RKO (cell line): ENCODE measurements at places on chromosomes 7 and 10.
A peak's percentile ranks its signal among the peaks of the same experiment; 100 is the strongest.

DNA sequence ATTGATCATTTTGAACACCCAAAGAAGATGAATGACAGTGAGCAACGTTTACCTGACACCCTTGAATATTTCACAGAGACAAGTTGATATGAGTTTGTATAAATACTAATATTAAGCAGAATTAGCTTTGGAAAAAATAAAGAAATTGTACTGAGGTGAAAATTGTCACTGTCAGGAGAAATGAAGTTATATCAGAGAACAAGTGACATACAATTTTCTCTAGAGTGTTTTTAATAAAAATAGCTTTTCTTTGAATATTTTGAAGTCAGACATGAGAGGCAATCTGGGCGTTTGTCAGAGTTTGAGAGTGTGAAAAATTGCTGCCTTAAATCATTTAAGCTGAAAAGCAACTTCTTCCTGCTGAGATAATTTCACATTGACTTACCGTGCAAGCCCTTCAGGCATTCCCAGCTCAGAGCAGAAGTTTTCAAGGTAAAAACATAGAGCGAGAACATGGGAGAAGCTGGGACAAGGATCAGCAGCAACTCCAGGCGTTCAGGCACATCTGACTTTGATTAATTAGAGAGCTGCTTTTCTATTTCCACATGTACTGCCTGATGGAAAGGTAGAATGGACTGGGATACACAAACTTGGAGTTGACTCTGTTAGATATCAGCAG lies 535.9 kb downstream of the TFEC start:
- DNase-seq, result no peak

- DNase-seq, result no peak
These were observed 73.4 kb downstream of the ABI1 start for GRCh38 chr10:26787362-26787761.

DNA sequence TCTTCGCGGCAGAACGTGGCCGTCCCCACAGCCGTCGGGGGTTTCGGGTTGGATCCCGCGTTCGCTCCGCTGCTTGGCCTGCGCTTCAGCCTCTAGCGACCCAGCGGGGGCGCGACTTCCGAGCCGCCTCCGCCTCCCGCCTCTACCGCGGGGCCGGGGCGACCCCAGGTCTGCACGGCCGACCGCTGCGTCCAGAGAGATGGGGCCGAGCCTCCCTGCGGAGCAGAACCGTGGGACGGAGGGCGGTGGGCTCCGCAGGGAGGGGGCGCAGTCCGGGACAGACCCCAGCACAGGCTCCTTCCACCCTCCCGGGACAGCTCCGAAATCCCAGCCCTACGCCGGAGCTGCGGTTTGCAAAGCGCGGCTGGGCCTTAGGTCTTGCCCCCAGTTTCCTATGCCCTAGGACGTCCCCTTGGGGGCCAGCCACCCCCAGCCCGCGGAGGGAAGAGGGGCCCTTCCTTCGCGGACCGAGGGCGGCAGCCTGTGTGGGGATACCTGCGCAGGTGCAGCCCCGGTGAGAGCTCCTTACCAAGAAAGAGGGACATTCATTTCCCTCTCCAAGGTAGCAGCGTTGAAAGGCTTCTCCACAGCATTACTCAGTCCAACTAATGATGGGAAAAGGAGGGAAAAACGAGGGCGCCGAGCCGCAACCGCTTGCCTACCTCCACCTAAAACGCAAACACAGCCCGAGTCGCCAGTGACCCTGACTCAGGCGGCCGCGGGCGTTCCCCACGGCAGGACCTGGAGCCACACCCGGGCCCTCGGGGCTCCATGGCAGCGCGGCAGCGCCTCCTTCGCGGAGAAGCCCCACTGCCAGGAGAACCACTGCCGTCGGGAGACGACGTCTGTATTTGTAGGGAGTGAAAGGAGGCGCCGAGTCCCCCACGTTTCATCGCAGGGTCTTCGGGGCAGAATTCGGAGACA lies 115.7 kb downstream of the BMS1 start:
- no peak for DNase-seq

DNA sequence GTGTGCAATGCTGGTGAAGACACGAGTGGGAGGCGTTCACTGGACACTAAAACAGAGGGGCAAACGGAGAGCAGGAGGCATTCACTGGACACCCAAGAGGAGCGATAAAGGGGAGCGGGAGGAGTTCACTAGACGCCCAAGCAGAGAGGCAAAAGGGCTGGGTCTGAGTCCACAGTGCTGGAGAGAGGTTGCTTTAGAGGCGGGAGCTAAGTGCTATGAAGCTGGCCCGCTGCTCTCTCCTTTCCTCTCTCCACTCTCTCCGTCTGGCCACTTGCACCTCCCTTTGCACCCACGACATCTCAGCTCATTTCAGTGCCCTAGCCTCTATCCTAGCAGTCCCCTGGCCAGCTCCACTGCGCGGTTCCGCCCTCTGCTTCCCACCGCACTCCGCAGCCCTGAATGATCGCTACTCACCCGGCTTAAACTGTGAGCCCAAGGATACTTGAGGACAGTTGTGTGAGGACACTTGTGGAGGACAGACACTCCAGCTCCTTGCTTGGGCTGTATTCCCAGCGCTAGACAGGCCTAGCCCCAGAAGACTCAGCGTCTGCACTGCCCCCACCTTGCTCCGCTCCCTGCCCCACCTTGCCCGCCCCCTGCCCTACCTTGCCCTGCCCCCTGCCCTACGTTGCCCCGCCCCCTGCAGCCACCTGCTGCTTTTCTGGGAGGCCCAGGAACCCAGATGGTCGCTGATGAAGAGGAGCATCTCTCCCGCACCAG lies 78.8 kb upstream of the CPXM2 start:
- no peak for DNase-seq

- DNase-seq, result peak; percentile 65
These were observed 13.1 kb upstream of the ARPC1A start for GRCh38 chr7:99312316-99313203.

DNA sequence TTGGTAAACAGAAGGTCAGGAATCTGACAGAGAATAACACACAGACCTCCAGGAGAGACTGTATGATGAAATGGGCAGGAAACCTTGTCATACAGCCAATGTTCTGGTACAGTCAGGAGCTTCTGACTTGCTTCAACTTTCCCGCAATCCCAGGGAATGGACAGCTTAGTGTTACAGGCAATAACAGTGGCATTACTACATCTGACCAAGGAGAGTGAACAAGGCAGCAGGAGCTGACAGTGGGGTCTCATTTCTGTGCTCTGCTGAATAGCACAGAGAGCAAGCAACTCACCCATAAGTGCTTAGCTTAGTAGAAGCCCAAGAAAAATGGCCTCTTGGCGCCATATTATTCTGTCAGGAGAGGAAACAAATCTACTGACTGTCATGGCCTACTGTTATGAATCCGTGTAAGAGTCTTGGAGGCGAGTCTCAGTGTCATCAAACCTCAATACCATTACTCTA lies 186.2 kb upstream of the MTPN start:
- DNase-seq, result no peak

DNA sequence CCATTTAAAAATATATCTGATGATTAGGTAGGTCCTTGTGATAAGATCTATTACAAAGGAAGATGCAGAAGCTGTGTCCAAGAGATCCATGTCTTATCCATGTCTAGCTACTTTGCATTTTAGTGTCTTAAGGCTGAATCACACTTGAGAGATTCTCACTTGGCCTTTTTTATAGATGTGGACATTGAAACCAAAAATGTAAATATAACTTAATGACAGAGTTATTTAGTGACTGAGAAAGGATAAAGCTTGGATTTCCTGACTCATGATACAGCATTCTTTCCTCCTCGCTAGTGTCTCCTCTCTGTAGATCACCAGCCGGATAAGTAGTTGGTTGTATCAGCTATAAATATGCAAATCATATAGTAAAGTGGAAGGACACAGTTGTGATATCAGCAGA lies 23.3 kb downstream of the INHBA start:
- no peak for DNase-seq

- no peak for DNase-seq
These were observed 17.8 kb upstream of the ERCC6 start for GRCh38 chr10:49556723-49557122.

- DNase-seq, result peak; percentile 67
These were observed 88.7 kb upstream of the ZWINT start for GRCh38 chr10:56449770-56450169.

DNA sequence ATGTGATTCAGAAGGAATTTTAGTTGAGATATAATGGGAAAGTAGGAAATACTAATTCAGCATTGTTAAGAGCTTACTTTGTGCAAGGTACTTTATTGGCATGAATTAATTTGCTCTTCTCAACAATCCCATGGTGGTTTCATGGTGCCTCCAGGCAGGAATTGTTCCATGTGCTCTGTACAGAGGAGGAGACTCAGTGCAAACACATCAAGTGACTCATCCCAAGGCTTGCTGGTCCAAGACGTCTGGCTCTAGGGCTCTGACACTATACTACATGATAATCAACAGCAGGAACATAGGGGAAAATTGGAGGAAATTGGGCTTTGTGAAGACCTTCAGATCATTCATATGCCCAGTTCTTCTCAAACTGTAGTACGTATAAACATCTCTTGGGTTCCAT lies 66.5 kb upstream of the PRKG1 start:
- DNase-seq, result peak; percentile 13

DNA sequence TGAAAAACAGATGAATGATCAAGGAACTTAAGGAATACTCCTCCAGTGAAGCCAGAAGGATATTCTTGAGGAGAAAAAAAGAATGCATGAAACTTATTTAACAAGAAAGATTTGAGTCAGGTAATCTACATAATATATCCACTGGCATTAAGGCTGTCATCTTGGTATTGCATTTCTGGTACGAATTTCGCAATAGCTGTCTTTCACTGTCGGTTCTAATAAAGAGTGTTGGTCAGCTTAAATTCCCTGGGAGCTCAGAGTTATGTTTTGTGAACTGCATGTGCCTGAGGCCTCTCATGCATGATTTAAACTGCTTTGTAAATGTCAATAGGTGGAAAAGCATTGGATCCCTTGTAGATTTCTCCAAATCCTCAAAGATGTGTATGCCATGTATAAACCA lies 565.3 kb upstream of the GALNT17 start:
- no peak for DNase-seq

DNA sequence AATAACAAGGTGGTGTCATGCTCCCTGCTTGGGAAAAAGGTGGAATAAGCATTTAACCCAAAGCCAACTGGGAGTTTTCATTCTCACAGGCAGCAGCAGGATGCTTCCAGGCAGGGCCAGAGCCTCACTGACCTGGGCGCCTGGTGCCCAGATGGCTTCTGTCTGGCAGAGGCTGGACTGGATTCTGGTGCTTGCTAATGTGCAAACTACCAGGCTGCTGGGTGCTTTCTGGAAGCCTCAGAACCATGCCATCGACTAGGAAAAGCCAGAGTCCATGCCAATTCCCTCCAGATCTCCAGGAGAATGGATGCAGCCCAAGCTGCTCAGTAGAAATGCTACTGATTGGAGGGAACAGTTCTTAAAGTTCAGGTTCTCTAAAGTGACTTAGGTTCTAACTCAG lies 36.2 kb downstream of the VIPR2 start:
- no peak for DNase-seq

- no peak for DNase-seq
These were observed 425.7 kb upstream of the SEMA3D start for GRCh38 chr7:85612514-85612913.

DNA sequence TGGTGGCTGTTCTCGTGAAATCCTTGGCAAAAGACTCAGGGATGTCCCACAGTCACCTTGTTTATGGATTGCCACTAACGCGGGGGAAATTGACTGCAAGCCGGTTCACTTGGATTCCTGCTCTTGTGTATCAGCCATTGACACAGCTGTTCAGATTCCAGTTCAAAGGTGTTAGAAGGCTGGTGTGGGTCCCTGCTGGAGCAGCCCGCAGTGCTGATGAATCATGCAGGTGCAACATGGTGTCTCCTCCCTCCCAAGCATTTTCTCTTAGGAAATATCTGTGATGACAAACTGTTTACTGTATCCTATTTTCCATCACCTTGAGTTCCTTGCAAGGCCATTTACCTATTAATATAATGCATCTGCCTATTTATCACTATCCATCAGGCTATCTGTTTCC lies 170.1 kb downstream of the GATA3 start:
- DNase-seq, result no peak

GRCh38 chr10:129495698-129496097 lies 28.7 kb downstream of the MGMT start:
- no peak for DNase-seq

GRCh38 chr7:14752301-14752700 lies 150.2 kb downstream of the DGKB start:
- no peak for DNase-seq

- no peak for DNase-seq
These were observed 14.7 kb upstream of the CPED1 start for GRCh38 chr7:120973849-120974248.

- DNase-seq, result no peak
These were observed 8.4 kb downstream of the BNIP3 start for GRCh38 chr10:131973160-131973951.

DNA sequence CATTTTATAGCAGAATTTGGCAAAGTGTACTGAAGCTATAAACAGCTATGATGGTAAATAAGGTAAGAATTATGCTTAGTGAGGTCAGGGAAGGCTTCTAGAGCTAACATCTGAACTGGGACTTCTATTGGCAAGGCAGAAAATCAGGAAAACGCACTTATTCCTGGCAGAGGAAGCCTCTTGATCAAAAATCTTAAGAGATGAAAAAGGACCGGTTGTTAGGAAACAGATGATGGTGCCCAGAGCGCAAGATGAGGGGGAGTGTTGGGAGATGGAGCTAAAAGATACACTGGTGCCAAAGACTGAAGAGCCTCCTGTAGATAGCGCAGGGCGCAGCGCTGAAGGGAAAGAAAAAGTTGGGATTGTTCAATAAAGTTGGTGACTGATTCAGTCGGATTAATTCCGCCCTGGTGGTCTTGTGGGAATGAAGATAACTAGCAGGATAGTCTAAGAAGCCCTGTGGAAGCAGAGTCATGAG lies 550 bp upstream of the CALU start:
- DNase-seq, result no peak

GRCh38 chr10:37707829-37708578 lies 149.4 kb downstream of the ZNF248 start:
- DNase-seq, result peak; percentile 24

DNA sequence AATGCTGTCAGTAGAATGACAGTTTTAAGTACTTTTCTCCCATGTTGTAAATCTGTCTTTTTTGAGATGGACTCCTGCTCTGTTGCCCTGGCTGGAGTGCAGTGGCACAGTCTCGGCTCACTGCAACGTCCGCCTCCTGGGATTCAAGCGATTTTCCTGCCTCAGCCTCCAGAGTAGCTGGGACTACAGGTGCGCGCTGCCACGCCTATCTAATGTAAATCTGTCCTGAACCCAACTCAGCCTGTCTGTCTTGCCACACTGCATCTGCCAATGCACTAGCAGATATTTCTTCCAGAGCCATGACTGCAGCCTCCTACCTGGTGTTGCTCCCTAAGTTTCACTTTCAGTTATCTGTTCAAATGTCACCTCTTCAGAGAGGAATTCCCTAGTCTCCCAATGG lies 264.1 kb downstream of the PHF14 start:
- no peak for DNase-seq

DNA sequence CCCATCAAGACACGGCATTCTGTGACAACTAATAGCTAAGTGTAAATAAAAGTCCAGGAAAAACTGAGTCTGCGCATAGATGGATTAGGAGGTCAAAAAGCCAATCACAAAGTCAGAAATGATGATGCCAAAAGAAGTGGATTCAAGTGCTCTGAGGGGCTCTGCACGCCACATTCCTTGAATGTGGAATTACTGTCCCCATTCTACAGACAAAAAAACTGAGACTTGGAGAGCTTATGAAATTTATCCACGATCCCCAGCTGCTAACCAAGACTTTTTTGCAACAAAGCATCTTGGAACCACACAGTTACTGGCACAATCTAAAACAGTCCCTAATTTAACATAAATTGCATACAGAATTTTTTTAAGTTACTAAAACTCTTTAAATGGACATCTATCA lies 49.6 kb upstream of the SLIT1 start:
- DNase-seq, result no peak
